NCI-H1092 (cell line): ENCODE measurements at places on chromosomes 16 and 17.

- no peak for DNase-seq
Observed at GRCh38 chr17:78805301-78805700, 23.2 kb upstream of the CYTH1 start.

- DNase-seq, result no peak
Observed at GRCh38 chr16:24562811-24563210, 23.4 kb downstream of the RBBP6 start.

- no peak for DNase-seq
Observed at GRCh38 chr16:50948268-50948930, 202.7 kb downstream of the SALL1 start.

GRCh38 chr16:28309811-28310311, 17.5 kb downstream of the SBK1 start:
- no peak for DNase-seq

DNA sequence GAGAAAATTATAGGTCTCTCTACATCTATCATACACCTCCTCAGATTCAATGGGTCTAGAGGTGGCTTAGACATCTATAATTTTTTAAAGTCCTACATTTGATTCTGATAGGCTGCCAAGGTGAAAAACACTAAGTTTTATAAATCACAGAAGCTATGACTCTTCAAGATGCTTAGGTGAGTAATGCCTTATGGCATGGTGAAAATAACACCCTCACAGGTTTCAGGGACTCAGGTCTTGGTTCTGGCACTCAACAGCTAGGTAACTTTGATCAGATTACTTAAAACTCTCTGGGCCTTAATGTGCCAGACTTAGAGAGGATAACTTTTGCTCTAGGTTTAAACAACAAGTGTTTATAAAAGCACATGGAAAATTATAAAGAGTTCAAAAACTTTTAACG, 2.0 kb upstream of the COX10 start:
- DNase-seq, result no peak

GRCh38 chr17:49146620-49147306, 14.2 kb downstream of the B4GALNT2 start:
- no peak for DNase-seq

- no peak for DNase-seq
Observed at GRCh38 chr17:31466096-31466760, 74.8 kb downstream of the RAB11FIP4 start.

DNA sequence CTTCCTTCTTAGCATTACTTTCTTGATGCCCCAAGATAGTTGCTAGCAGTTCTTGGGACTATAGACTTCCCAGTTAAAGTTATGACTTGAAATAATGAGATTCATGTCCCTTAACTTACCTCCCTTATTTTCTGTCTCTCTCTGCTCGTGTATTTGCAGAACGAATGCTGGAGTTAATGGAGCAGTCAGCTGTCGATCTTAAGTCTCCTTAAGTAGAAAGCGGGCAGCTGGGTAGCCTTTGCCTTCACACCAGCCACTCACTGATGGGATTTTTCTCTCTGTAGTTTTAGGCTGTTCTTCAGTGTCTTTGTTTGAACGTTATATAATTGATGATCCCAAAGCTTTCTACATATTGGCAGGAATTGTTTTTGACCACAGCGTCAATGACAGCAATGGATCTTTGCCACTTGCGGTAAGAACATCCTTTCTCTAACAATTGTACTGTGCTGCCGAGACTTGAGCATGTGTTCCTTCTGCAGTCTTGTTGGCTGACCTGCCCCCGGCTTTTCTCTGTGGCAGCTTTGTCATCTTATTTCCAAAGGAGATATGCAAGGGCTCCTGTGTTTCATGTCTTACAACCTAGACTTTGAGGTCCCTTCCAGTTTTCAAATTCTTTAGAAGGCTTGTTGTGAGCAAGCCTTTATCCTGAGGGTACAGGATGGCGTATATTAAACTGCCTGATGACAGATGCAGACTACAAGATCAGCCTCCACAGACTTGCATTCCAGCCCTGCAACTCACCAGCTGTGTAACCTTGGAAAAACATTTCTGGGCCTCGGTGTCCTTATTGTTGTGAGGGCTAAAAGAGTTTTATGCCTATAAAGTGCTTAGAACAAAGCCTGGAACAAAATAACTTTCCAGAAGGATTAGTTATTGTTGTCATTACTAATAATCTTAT, 25.1 kb upstream of the ABCA3 start:
- DNase-seq, result no peak

- DNase-seq, result no peak
Observed at GRCh38 chr16:26542198-26542597, 524.5 kb upstream of the C16orf82 start.

DNA sequence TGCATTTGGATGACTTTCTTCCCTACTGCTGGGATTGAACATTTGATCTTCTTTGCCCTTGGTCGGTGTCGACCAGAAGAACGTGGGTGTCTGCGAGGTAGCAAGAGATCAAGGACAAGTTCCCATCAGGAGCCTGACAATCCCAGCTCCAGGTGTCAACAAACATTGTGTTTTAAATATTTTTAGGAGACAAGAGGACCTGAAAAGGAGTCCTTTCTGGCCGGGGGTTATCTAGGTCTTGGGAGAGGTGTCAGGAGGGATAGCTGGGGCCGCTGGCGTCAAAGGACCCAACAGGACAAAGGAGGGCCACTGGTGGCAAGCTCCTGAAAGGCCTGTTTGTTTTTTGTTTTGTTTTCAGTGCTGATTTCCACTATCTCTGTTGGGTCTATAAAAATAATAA, 308.4 kb upstream of the ERCC4 start:
- DNase-seq, result no peak

DNA sequence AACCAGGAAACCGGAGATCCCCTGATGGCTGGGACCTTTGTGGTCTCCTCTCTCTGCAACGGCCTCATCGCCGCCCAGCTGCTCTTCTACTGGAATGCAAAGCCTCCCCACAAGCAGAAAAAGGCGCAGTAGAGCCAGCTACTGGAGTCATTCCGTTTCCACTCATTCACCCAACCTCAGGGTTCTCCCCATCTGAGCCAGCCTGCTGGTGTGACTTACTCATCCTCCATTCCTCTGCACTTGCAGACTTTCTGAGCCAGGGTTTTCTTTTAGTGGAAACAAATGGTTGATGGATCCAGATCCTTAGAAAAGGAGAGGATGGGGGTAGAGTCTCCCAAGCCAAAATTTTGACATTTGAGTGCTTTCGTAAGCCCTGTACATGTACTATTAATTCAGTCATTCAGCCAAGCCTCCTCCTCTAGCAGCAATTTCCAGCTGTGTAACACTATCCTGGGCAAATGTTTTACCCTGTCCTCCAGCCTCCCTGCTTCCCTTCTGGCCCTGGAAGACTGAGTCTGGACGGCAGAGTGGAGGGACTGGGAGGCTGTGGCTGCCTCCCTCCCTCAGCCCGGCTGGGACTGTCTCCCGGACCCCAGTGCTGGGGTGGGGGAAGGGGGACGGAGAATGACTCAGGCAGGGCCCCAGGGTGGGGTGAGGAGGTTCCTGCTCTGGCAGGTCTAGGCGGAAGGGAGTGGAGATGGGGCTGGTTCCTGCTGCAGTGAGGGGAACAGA, 2.3 kb downstream of the SOX15 start:
- DNase-seq, result no peak

- no peak for DNase-seq
Observed at GRCh38 chr17:45171338-45172231, 9.9 kb downstream of the HEXIM2 start.

- no peak for DNase-seq
Observed at GRCh38 chr17:6092903-6093468, 22.8 kb downstream of the WSCD1 start.

GRCh38 chr17:67559381-67559966, 158.3 kb upstream of the NOL11 start:
- DNase-seq, result no peak

DNA sequence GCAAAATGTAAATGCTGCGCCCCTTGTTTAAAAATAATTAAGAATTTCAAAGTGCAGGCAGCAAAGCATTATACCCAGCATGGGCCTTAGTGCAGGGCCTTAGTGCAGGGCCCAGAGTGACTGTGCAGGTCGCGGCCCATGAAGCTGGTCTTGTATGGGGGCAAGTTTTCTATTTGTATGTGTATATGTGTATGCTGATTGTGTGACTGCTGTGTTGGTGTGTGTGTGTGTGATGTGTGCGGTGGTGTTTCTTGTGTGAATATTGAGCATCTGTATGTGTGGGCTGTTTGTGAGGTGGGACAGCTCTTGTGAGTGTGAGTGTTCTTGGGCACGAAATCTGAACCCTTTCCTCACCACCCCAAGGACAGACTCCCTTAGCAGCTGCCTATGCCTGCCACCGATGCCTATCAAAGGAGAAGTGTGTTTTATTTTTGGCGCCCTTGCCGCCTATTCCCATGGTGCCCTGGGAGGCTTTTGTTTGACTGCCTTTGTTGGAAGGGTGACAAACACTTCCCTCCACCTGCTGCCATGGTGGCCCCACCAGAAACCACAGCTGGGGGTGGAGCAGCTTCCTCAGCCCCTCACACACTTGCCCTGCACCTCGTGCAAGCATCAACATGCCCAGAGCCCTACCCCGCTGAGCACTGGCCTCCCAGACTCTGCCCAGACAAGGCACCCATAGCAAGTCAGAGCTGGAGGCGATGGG, 18.0 kb downstream of the CCR7 start:
- DNase-seq, result peak; percentile 77

- no peak for DNase-seq
Observed at GRCh38 chr16:81873843-81874752, 95.0 kb downstream of the PLCG2 start.

GRCh38 chr17:79838522-79839274, 542 bp downstream of the CBX4 start:
- DNase-seq, result peak; percentile 27

- no peak for DNase-seq
Observed at GRCh38 chr17:18950944-18951905, 740 bp upstream of the SLC5A10 start.

GRCh38 chr16:68452176-68452575, 3.9 kb upstream of the SMPD3 start:
- DNase-seq, result no peak

DNA sequence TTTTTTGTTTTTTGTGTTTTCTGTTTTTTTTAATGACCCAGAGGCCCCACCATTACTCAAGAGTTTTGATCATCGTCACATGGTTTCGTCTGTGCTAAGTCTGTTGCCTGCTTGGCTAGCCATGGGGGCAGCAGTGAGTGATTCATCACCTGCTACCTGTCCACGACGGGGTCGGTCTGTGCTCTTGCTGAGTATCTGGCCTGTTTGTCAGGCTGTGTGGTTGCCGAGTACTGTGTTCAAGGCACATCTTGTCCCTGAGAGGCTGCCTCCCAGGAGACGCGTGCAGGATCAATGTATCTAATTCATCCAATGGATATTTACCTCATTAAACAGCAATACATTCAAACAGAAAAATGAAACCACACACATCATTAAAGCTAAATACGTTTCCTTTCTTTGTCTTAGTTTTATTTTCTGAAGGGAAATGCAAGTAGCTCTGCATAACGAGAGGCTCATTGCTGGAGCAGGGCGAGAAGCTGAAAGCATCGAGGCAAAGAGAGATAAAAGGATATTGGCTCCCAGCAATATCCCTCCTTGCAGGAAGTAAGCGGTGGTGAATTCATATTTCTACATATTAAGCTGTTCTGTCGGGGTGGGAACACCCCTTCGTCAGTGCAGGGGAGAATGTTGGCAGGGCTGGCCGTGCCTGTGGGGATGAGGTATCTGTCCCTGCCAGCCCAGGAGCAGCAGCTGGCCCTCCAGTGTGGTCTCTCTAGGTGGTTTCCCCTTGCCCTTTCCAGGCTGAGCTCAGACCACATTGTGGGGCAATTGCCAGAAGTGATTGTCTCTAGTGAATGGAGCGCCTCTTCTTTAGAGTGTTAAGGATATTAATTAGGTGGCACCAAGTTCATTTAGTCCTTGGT, 166.2 kb upstream of the ASIC2 start:
- DNase-seq, result no peak

- DNase-seq, result no peak
Observed at GRCh38 chr16:14353340-14353739, 276.7 kb downstream of the PARN start.

GRCh38 chr17:75589012-75589918, 1.7 kb downstream of the MYO15B start:
- DNase-seq, result peak; percentile 86

- peak; percentile 19 for DNase-seq
Observed at GRCh38 chr17:67682196-67682595, 35.5 kb upstream of the NOL11 start.

DNA sequence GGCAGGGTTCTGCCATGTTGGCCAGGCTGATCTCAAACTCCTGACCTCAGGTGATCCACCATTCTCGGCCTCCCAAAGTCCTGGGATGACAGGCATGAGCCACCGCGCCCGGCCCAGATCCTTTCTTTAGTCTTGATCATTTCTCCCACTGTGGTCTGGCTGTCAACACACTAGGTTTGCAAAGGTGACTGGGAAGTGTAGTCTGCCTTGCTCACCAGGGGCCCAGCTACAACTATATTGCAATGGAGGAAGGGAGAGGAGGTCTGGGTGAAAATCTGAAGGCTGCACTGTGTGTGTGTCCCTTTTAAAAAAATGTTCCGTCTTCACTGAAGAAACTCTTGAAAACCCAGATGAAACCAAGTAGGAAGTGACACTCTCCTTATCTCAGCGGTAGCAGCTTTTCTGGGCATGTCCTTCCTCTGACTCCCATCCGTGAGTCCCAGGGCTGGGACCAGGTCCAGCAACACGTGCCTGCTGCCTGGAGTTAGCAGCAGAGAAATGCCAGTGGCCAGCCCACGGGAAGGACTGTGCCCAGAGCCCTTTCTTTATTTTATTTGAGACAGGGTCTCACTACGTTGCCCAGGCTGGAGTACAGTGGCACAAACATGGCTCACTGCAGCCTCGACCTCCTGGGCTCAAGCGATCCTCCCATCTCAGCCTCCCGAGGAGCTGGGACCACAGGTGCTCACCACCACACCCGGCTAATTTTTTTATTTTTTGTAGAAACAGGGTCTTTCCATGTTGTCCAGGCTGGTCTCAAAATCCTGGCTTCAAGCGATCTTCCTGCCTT, 17.8 kb upstream of the KIF19 start:
- no peak for DNase-seq

DNA sequence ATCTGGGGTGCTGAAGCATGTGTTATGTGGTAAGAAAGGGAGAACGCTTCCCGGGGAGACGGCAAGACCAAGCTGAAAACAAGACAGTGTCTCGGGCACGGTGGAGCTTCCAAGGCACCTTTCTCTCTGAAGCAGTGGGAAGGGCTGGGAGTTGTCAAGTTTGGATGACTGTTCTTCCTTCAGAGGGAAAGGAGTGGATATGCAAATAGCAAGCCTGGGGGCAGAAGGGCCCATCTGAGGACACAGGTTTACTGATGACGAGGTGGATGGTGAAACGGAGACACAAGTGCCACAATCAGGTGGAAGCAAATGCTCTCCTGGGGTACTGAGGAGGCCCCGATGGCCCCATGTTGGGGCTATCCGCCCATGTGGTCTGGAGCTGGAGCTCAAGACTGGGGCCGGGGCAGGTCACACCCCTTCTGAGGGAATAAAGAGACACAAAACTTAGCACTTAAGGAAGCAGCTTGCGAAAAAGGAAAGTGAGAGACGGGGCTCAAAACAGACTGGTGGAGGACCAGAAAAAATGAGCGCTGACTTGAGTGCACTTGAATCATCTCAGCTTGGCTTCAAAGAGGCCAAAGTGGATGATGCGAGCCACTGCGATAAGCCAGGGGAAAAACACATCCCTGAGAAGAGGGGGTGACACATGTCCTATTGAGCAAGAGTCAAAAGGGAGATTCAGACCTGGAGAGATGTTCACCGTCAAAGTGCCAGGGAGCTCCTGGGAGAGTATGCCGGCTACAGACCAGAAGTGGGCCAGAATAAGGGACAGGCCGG, 34.8 kb upstream of the MTSS2 start:
- DNase-seq, result no peak

GRCh38 chr16:65279576-65279975, 157.7 kb upstream of the CDH11 start:
- no peak for DNase-seq
